ENCODE measurements at places on chromosomes 7 and 10. TPM values are rescaled to one million over a fixed set of nuclear protein-coding genes. Genes with fewer than 3 reads are reported as not detected.

Gene MOGAT3
- not detected for total RNA-seq

DNA sequence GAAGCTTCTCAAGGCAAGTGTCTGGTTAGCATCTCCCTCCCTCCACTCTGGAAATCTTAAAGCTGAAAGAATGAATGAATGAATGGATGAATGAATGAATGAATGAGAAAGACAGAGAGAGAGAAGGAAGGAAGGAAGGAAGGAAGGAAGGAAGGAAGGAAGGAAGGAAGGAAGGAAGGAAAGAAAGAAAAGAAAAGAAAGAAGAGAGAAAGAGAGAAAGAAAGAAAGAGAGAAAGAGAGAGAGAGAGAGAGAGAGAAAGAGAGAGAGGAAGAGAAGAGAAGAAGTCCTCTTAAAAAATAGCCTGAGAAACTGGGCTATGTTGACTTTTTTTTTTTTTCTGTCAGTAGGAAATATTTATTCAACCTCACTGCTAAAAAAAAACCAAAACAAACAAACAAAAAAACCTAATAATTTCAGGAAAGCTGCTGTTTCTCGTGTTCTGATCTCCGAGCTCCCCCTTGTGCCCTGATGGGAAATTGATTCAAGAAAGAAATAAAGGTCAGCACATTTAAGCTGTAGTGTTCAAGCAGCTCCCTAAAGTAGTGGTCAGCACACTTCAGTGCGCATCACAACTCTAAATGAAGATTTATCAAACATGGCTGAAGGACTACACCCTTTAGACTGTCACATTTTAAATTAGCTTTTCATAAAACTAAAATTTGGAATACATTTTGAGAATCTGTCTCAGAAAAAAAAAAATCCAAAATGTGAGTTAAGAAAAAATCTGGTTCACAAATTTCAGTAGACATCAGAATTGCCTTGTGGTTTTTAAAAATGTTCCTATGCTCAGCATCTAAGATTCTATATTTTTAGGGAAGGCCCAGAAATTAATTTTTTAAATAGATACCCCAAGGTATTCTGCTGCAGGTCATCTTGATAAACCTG is 154.3 kb downstream of the ELAPOR2 start:
- DNase-seq, result peak; percentile 4

GRCh38 chr7:42285383-42285824 is 48.4 kb upstream of the GLI3 start:
- DNase-seq, result peak; percentile 15

- DNase-seq, result peak; percentile 88
Measured at GRCh38 chr7:100132697-100133151, 6.0 kb downstream of the MBLAC1 start.

DNA sequence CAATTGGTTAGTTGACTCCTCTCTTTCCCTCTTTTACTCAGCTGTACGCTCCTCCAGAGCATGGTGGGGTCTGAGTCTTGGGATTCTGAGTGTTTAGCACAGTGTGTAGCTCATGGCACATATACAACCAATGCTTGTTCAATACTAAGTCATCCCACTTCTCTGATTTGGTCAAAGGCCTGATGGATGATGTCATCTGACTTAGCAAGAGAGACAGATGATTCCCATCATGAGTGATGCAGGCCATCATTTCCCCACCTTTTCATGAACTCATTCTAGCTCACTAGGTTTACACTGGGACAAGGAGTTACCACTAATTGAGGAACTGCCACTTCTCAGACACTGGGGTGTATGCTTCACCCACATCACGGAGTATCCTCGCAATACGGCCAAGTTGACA is 3.8 kb downstream of the ICA1 start:
- no peak for DNase-seq
